ENCODE measurements at places on chromosomes 11 and 22.

- DNase-seq: no peak
These were observed 43.8 kb downstream of the C11orf58 start for GRCh38 chr11:16781936-16782919.

- no peak for DNase-seq
These were observed 927 bp downstream of the PRCP start for GRCh38 chr11:82899186-82899820.

DNA sequence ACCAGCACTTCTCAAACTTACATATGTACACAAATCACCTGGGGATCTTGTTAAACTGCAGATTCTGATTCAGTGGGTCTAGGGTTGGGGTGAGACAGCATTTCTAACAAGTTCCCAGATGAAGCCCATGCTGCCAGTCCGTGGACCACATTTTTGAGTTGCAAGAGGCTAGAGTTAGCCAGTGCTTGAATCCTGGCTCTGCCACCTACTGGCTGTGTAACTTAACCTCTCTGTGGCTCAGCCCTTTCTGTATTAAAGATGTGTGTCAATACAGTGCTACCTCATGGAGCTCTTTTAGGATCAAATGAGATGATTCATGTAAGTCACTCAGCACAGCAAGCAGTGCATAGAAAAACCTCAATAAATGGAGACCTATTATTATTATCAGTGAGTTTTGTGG, 90.2 kb upstream of the ISX start:
- no peak for DNase-seq

GRCh38 chr22:24728790-24729637, 45.5 kb downstream of the PIWIL3 start:
- DNase-seq: no peak

- DNase-seq: no peak
These were observed 1083.5 kb upstream of the TENM4 start for GRCh38 chr11:80524349-80524748.

GRCh38 chr11:118841469-118842242, 42.0 kb upstream of the CXCR5 start:
- DNase-seq: peak; percentile 38

DNA sequence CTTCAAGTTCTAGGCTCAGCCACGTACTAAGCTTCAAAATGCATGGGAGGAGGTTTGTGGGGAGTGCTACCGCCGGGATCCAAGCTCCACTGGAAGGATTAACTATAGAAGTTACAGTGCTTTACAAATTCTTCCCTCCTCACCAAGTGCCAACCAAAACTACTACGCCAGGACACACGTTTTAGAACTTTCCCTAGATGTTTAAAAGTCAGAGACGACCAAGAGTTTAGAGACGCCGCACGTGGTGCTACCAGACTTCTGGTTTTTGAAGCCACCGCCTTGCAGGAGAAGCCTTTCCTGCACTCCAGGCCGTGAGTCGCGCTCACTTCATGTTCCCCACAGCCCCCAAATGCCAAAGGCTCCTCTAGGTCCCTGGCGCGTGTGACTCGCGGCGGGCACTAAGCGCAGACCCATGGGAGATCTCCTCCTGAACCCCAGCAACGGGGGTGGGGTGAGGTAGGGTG, 734 bp downstream of the SNU13 start:
- no peak for DNase-seq

DNA sequence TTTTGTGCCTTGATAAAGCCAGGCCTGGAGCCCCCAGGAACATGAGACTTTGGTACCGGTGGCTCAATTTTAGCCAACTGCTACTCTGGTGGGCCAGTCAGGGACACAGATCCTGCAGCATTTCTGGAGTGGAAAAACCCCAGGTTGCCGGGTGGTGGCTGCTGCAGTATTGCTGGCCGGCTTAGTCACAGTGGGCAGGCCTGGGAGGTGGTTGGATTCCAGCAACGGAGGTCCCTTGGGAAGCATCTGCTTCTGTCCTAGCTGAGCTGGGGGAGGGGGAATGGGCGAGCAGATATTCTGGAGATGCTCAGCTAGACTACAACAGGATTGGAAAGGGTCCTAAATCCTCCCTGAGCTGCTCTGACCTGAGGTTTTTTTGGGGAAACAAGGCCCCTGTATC, 31.6 kb upstream of the ACCSL start:
- no peak for DNase-seq

DNA sequence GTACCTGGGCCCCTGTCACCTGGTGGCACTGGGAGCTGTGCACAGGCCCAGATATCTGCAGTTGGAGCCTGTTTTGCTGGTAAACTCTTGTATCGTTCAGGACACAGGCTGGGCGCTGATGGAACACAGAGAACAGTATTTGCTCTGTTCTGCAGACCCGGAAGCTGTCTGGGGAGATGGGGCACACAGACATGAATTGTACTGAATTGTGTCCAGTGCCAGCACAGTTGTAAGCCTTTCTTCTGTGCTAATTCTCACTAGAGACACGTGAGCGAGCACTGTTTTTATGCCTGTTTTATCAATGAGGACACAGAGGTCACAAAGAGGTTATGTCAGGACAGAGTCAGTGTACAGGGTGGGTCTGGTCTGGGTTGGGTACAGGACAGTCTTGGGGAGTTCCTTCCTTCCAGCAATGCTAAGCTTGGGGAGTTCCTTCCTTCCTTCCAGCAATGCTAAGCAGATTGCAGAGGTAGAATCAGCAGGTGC, 24.4 kb upstream of the ACR start:
- no peak for DNase-seq

- DNase-seq: no peak
These were observed 24.5 kb upstream of the RAG2 start for GRCh38 chr11:36622431-36623136.

GRCh38 chr11:11782532-11783110, 59.2 kb upstream of the USP47 start:
- DNase-seq: no peak

DNA sequence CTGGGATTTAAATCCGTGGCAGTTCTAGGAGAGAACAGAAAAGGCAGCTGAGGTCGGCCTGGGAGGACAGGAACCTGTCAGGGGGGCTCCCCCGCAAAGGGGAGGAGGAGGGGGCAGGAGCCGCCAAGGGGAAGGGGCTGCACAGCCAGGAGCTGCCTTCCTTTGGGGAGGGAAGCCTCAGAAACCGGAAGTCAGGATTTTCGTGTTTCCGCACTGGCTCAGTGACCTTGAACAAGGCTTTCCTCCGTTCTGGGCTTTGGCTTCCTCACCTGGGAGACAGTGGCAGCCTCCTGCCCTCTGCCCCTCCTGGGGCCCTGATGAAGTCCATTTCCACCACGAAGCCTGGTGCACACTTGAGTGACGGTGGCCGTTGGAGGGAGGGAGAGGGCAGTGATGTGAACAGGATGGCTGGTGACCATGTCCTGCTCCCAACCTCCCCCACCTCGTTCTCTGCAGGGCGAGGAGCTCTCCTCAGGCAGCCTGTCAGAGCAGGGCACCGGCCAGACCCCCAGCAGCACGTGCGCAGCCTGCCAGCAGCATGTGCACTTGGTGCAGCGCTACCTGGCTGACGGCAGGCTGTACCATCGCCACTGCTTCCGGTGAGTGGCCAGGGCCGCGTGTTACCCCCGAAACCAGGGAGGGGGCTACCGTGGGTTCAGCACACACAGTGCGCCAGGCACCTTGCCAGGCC, 12.6 kb downstream of the MICALL1 start:
- DNase-seq: no peak

DNA sequence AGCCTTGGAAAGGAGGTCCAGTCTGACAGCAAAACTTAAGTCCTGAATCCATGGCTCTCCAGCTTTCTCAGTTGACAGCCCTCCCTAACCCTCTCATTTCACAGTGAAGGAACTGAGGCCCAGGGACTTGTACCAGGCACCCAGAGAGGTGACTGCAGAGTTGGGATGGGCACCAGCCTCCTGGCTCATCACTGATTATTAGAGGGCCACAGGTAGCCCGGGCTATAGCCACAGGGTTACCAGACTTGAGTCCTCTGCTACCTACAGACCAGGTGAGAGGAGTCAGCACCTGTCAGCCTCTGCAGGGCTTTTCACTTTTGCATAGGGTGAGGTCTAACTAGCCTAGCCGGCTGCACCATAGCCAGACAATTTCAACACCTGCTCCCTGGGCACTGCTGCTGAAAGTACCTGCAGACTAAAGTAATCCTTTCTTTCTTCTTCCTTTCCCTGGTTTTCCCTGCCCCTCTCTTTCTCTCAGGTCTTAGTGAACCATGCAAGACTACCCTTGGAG, 37.6 kb downstream of the SYT13 start:
- DNase-seq: no peak

GRCh38 chr11:125069008-125069407, 5.9 kb downstream of the SLC37A2 start:
- DNase-seq: no peak

GRCh38 chr11:22624742-22625447, 728 bp downstream of the FANCF start:
- DNase-seq: peak; percentile 42

DNA sequence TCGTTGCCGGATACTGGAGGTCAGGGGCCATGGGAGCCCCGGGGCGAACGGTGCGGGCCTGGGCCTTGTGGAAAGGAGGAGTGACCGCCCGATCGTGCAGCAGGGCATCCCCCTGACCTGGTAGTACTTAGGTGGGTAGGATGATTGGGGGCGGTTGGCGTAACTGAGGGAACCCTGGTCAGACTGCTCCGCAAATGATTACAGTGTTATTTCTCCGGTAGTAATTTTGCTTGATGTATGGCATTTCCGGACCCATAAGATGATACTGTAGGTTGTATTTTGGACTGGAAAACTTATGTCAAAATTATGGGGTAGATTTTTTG, 762 bp downstream of the MTMR3 start:
- no peak for DNase-seq

DNA sequence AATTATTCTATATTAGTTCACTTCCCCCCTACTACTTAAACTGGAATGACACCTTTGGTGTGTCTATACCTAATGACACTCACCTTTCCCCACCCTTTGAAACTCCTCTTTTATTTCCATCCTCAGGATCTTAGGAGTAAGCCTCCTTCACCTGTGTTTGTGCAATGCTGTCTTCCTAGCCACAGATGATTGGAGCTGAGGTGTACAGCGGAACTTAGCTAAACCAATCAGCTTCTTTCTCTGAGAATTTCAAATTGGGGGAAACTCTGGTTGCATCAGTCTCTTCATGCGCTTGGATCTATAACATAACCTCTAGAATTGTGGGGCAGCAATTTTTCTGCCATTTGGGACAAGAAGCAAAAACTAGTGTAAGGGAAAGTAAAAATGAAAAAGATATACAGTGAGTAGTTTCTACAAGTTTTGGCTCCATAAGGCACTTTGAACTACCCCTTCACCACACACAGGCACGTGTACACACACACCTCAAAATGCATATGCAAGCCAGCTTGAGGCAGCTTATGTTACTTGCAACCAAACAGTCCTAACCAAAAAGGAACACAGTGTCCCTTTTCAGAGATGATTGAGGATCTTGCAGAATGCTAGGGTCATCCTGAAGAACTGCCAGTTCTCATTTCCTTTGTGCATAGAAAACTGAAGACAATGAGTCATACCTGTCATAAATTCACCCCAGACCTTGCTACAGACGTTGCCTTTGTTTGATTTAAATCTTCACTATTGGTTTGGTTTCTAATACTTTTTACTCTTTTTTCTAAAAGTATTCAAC, 36.0 kb upstream of the LDLRAD3 start:
- DNase-seq: no peak

GRCh38 chr22:39309364-39309861, 10.0 kb downstream of the RPL3 start:
- no peak for DNase-seq

GRCh38 chr11:69642913-69643632, 2.1 kb downstream of the CCND1 start:
- peak; percentile 66 for DNase-seq

DNA sequence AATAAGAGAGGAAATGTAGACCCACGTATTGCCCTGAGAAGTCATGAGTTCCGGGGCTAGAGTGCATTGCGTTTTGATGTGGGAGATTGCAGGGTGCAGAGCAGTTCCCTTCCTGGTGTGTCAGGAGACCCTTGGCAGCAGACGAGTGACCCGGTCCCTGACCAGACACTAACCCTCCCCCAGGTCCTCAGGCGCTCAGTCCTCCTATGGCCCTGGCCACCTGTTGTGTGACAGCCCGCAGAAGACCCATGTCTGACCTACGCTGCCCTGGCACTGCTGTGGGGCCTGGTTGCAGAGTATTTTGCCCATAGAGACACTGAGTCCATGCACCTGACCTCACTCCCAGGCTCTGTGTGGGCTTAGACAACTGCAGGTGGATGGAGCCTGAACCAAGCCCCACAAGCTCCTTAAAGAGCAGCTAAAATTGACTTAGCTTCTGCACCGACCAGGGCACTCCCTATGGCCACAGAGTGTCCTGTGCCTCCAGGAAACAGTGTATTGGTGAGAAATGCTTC, 833.8 kb downstream of the TBC1D22A start:
- no peak for DNase-seq

DNA sequence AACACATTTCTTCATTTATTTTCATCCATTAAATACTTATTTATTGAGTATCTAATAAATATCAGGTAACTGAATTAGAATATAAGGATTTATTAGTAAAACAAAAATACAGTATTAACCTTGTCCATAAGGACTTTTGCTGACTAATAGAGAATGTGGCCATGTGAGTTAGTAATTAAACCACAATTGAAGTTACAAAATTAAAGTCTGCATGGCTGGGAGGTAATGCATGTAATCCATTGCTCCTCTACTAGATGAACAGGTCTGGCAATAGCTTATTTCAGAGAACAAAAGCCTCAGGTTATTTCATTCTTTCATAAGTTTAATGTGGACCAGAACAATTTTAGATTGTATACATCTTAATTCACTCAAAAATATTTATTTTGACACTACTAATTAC, 9.9 kb upstream of the CARD18 start:
- no peak for DNase-seq

- DNase-seq: no peak
These were observed 559 bp downstream of the RANBP1 start for GRCh38 chr22:20116376-20116950.

Measured in stimulated activated CD8-positive, alpha-beta memory T cell treated with anti-CD3 and anti-CD28 coated beads, Interleukin-2, amount 100 ng/mL, for 48 hours (primary cell).